Ascending aorta (tissue), 2 donors: ENCODE measurements at places on chromosomes 2 and 18. TPM values are rescaled to one million over a fixed set of nuclear protein-coding genes. Genes with fewer than 3 reads are reported as not detected.

GRCh38 chr18:9552191-9552590 is 62.2 kb downstream of the PPP4R1 start:
- H3K27me3 ChIP-seq, result no peaks in the 10 kb centered on the region
- no peak overlapping the region for H3K27ac ChIP-seq
- no peaks in the 10 kb centered on the region for H3K4me1 ChIP-seq

- no peaks in the 10 kb centered on the region for H3K4me1 ChIP-seq
- H3K27ac ChIP-seq, result no peak overlapping the region
- no peak for DNase-seq
- H3K4me3 ChIP-seq, result no peak overlapping the region
- no peaks in the 10 kb centered on the region for H3K36me3 ChIP-seq
These were observed 154.8 kb downstream of the MBP start for GRCh38 chr18:76977684-76978232.

DNA sequence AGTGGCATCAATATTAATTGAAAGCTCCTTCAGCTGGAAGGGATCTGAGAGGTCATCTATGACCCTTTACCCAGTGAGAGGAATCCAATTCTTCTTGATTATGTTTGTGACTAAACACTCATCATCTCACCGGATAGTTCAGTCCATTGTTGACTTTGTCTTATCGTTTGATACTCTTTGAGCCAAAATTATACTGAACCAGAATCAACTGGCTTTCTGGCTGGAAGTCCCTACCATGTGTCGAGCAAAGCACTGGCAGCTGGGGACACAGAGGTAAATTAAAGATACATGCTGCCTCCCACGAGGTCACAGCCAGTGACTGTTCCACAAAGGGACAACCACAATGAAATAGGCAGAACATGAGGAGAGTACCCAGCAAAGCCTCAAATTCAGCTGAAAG is 91.4 kb upstream of the FHL2 start:
- no peaks in the 10 kb centered on the region for H3K27me3 ChIP-seq
- H3K36me3 ChIP-seq, result no peaks in the 10 kb centered on the region
- no peak for DNase-seq
- no peaks in the 10 kb centered on the region for H3K4me1 ChIP-seq

DNA sequence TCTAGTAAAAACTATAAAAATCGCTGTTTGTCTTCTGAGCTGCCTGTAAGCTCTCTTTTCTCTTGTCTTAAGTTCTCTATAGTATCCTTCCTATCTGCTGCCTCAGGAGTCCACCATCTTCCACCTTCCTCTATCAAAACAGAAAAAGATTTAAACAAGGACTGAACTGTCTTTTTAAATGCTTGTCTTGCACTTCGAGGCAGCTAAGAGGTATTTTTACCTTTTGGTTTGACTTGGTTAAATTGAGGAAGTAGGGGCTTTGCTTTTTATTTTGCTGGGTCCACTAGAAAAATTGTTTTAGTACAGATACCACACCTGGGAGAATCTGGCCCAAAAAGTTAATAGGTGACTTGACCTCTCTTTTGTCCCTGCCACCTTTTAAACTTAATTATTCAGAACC is 12.2 kb downstream of the SESTD1 start:
- no peaks in the 10 kb centered on the region for H3K27me3 ChIP-seq
- H3K4me3 ChIP-seq, result no peak overlapping the region
- H3K4me1 ChIP-seq, result no peaks in the 10 kb centered on the region
- H3K36me3 ChIP-seq, result no peaks in the 10 kb centered on the region
- no peak overlapping the region for H3K27ac ChIP-seq

DNA sequence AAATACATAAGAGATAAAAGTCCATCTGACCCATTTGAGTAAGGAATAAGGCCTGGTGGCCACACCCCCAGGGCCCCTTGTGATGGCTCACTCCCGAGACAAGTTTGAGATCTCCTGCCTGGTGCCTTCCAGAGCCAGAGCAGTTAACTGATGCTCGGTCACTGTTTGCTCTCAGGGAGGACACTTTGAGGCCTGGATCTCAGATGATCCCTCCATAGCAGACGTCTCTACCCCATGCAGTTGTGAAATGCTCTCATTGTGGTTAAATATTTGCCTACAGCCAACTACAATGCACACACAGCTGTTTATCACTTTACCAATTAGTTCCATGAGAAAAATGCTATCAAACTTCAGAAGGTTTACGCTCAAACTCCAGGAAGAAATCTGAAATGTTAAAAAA is 12.3 kb downstream of the GYPC start:
- no peak overlapping the region for H3K27ac ChIP-seq
- peaks cover 29% of the 10 kb centered on the region for H3K4me1 ChIP-seq
- peaks cover 6% of the 10 kb centered on the region for H3K36me3 ChIP-seq
- no peaks in the 10 kb centered on the region for H3K27me3 ChIP-seq
- DNase-seq, result no peak

GRCh38 chr2:24912986-24913385 is 7.1 kb downstream of the ADCY3 start:
- no peaks in the 10 kb centered on the region for H3K27me3 ChIP-seq
- H3K36me3 ChIP-seq, result no peaks in the 10 kb centered on the region
- DNase-seq, result no peak
- H3K27ac ChIP-seq, result no peak overlapping the region
- no peaks in the 10 kb centered on the region for H3K4me1 ChIP-seq
- no peak overlapping the region for H3K4me3 ChIP-seq

DNA sequence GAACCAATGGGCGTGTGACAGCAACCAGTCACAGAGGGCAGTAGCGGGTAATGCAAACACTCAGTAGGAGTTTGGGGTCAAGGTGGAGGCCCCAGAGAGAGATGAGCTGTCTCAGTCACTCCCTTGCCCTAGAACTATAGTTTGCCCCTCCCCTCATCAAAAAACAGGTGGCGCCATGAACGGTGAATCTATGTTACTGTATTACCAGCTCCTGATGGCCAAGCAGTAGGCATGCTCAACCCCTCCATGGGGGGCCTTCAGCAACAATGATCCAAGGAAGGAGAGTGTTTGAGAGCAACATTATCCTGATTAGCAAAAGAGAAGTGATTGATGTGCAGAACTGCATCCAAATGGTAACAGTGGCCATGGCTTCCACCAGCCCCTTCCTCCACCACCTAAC is 30.4 kb downstream of the TRABD2A start:
- no peak for DNase-seq
- no peak overlapping the region for H3K27ac ChIP-seq
- H3K4me1 ChIP-seq, result no peaks in the 10 kb centered on the region
- no peaks in the 10 kb centered on the region for H3K36me3 ChIP-seq

DNA sequence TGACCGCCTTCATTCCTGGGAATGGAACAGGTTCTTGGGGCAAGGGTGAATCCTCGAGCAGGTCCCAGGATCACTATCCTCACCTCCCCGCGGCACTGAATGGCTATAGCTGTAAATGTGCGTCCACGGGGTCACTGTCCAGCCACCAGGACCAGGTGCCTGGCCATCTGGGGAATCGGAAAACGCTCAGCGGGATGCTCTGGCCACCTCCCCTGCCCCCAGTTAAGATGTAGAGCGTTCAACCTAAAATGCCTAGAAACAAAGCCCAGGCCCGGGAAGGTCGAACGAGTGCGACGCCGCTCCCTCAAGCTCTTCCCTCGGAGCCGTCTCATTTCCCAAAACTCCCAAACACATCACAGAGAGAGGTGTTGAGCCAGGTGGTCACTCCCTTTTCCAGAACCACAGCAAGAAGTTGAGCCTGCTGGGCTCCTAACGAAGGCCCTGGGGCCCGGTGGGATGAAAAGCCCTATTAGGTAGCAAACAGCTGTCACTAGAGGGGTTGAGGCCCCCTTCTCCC is 795 bp upstream of the CAPN10 start:
- H3K4me3 ChIP-seq, result peak overlapping the region; percentile 97
- peaks cover 6% of the 10 kb centered on the region for H3K36me3 ChIP-seq
- H3K27ac ChIP-seq, result peak overlapping the region; percentile 94
- peaks cover 28% of the 10 kb centered on the region for H3K4me1 ChIP-seq
- H3K27me3 ChIP-seq, result no peaks in the 10 kb centered on the region

Gene UGT1A8
- not detected for total RNA-seq

Gene AQP12A
- not detected for total RNA-seq

Gene EPB41L3
- total RNA-seq, result 90.9 TPM

Gene CSRNP3
- 2.8 TPM for total RNA-seq

Gene TNP1
- total RNA-seq, result not detected

Gene MSH6
- total RNA-seq, result 11.8 TPM
